Suppressor macrophage treated with lipopolysaccharide for 1 hour (primary cell): ENCODE measurements at places on chromosomes 3 and 15.
A peak's percentile ranks its signal among the peaks of the same experiment; 100 is the strongest.

- no peak for DNase-seq
These were observed 28.8 kb downstream of the MECOM start for GRCh38 chr3:169634618-169635236.

DNA sequence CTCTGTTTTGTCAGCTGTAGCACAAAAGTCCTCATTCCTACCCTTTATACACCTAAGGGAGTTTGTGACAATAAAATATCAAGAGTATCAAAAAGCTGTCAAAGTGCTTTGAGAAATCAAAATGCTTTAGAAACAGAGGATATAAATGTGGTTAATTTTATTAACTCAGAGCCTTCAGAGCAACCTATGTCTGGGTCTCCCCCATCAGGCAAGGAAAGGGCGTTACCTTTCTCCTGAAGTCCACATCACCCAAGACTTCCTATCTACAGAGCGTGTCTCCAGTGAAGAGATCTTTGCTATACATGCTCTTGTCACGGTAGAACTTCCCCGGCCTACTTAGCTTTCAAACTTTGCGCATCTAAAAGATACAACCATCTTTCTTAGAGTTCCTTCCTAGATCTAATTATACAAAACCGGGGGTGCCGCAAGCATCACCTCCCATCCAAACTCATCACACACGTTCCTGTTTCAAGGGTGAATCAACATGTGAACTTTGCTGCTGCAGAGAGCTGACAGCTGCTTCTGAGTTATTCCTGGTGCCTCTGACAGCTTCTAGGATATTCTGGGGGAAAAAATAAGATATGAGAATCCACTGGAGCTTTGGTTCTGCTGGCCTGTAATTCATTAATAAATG is 93.0 kb downstream of the RARB start:
- DNase-seq = no peak

DNA sequence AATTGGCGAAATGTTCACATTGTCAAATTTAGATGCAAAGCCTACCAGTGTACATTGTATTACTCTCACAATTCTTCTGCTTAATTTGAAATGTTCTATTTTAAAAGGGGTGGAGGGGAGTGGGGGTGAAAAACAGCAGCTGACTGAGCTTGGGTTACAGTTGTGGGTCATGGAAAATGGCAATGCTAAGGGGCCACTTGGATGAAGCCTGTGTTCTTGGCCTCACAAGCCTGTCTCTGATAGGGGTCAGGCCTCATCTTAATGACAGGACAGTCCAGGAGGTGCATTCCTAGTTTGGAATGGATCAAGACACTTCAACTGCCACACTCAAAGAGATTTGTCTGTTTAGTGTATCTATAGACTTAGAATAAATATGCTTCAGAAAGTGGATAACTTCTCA is 158.2 kb downstream of the TNIK start:
- DNase-seq = no peak

DNA sequence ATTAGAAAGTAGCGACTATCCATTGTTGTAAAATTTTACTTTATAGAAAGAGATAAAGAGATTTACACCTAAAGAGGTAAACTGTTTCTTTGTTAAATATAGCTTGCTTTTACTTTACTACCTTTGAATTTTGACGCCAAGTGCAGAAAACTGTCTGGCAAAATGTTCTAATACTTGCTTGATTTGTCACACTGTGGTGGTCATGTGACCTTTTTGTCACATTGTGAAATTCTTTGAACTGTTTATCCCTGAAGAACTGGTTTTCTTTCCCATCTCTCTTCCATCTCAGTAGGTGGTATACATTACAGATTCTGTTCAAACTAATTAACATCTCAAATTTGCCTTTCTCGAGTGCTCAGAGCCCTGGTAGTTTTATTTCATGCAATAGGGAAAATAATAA is 327.4 kb downstream of the NAALADL2 start:
- DNase-seq = no peak

- peak; percentile 68 for DNase-seq
These were observed 384 bp downstream of the KNL1 start for GRCh38 chr15:40594429-40594836.

DNA sequence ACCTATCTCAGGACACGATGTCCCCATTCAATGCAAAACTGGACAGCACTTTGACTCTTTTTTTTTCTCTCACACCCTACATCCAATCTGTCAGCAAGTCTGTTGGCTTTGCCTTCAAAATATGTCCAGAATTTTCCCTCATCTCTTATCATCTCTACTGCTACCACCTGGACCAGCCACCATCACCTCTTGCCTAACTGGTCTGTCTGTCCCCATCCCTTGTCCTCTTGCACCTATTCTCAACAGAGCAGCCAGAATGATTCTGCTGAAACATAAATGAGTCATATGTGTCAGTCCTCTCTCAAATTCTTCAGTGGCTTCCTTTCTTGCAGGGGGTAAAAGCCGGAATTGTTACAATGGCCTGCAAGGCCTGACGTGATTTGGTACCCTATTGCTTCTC is 105.8 kb downstream of the CYP19A1 start:
- DNase-seq = no peak

- no peak for DNase-seq
These were observed 11.4 kb downstream of the TIPARP start for GRCh38 chr3:156685752-156686151.
